ENCODE measurements at places on chromosomes 11 and 22.

DNA sequence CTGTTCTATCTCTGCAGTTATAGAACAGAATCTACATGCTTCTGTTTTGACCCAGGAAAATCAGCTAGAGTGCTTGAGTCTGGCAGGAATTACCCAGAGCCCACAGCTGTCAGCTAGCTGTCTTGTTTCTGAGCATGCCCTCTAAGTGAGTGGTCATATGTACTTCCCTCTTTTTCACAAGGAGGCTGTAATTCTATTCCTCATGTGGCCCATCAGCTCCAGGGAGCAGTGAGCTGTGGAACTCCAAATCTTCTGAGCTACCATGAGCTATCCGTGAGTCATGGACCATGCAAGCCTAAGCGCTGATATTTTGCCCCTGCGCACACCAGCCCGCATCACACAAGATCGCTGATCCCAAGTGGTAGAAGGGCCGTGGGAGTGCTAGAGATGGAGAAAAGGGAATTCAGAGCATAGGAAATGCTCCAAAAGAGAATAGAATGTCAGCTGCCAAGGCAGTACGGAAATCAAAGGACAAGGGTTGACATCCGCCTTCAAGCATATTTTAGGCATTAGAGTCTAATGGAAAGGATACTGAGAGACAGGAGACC, 5.4 kb downstream of the FJX1 start:
- no peak for DNase-seq

- DNase-seq, result no peak
These were observed 23.0 kb downstream of the RNF121 start for GRCh38 chr11:71951741-71952310.

GRCh38 chr22:33853200-33854097, 66.8 kb downstream of the LARGE1 start:
- DNase-seq, result no peak

GRCh38 chr11:119091178-119091577, 6.5 kb downstream of the HMBS start:
- no peak for DNase-seq

DNA sequence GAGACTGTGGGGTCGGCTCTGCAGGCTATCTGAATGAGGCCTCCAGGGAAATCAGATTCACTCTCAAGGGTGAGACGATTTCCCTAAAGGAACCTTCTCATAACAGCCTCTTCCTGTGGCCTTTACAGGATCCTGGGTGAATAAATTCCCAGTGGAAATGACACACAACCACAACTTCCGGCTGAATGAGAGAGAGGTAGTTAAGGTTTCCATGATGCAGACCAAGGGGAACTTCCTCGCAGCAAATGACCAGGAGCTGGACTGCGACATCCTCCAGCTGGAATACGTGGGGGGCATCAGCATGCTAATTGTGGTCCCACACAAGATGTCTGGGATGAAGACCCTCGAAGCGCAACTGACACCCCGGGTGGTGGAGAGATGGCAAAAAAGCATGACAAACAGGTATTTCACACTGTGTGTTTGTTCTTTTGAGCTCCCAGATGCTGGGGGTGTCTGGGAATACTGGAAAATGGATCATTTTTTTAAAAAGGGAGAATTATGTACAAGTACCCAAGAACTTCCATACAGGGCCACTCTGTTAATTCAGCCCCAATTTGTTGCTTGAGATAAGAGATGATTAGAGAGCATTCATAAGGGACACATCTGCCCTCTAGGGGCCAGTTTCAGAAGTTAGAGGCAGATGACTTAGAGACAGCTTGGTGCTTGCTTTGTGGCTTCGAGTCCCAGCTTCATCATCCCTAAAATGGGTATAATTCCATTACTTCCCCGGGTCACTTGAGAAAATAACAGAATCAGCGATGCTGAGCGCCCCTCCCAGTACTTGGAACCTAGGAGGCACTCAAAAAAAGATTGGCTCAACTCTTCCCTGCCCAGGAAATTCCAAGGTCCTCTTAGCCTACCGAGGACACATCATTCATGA, 10.2 kb downstream of the SERPIND1 start:
- no peak for DNase-seq

DNA sequence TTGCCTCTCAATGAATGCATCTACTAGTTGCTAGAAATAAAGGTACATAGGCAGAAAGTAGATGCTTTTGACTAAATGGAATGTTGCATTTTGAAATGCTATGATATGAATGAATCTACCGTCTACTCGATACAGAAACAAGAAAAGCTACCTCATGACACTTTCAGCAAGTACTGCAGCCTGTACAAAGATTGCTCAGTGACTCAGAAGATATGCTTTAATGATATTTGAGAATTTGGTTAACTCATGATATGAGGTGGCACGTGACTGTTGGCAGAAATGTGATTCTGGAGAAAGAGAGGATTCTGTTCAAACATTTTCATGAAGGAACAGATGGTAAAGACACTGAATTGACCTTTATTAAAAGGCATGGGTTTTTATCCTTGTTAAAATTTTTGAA, 76.0 kb downstream of the HSD17B12 start:
- DNase-seq, result no peak

Data from iPS DF 6.9 (cell line).